ENCODE measurements at places on chromosomes 3 and 15.

- DNase-seq = peak; percentile 20
These were observed 6.6 kb upstream of the RAB11A start for GRCh38 chr15:65862682-65863081.

DNA sequence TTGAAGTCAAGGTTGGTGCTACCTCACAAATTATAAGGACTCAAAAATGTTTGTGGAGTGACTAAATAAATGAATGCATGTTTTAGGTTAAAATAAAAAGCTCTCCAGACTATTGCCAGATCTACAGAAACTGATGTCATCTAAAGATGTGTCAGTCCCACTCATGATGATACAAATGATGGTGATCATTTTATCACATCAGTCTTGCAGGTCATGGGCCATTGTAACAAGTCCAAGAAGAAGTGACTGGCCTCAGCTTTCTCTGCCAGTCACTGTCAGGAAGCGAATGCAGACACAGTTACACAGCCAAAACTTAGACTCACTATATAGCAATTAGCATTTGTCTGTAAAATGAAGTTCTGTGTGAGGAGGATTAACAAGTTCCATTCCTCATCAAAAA, 18.5 kb downstream of the ATP8B4 start:
- no peak for DNase-seq

DNA sequence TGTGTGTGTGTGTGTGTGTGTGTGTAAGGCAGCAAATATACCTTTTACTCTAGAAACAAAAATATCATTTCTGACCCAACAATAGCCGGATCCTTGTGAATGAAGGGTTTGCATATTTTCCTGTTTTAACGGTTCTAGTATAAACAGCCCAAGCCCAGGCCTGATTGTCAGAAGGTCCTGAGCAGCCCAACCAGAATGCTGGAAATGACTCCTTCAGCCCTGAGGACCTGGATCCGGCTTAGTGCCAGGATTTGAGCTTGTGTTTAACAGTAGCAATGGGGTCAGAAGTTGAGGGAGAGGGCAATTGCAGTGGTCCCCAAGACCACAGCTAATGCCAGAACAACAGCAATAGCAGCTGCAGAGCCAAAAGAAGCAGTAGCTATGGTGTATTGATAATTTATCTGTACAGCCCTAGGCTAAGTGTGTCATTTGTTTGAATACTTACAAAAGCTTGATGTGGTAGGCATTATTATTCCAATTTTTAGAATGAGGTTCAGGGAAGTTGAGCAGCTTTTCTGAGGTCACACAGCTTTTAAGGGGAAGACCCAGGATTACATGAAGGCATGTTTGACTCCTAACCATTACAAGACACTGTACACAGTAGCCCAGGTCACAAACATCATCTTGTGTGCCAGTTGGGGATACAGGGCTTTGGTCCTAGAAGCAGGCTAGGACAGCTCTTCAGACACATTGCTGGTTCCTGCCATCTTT, 12.8 kb downstream of the FOXL2 start:
- no peak for DNase-seq

GRCh38 chr15:79025201-79025600, 65.4 kb downstream of the RASGRF1 start:
- no peak for DNase-seq

DNA sequence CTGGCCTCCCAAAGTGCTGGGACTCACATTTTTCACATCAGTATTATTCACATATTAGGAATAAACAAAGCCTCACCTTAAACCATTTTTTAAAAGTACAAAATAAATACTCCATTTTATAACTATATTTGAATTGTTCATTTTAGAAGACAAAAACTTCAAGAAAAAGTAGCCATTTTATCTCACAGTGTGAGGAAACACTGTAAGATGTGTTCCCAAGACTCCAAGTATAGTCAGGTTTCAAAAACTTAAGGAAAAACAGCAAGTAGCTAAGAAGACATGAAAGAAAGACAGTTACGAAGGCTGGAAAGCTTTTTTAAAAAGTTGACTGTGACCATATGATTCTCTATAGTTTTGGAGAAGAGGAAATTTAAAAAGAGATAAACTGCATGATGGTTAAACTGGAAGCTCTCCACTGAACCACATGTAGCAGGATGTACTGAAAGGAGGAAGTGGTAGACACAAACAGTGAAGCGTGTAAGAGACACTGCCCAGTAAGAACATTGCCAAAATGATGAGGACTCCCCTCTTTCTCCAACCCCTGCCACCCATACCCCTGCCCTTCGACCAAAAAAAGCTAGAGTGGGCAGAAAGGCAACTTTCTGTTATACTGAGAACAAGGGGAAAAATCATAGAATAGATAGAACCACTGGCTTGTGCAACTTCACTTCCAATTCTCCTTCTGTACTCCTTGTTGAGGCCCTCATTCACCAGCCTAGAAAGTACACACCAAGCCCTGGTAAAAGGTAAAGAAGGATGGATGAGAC, 6.2 kb upstream of the TMF1 start:
- no peak for DNase-seq

DNA sequence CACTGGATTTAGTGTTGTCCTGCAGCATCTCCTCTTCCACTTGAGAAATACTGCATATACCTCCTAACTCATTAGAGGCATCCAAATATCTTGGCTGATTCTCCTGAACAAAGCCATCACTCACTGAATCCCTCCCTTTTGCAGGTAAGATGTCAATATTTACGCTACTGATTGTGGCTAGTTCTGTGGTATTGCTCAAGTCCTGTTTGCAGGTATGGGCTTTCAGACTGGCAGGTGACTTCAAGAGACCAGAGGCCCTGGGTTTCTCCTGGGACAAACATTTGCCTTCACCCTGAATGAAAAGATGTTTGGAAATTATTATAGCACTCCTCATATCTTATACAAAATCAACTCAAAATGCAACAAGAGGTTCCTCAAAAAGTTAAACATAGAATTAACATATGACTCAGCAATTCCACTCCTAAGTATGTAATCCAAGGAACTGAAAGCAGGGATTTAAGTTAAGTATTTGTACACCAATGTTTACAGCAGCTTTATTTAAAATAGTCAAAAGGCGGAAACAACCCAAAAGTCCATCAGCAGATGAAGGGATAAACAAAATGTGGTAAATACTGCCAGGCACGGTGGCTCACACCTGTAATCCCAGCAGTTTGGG, 18.6 kb downstream of the NEK4 start:
- DNase-seq = no peak

DNA sequence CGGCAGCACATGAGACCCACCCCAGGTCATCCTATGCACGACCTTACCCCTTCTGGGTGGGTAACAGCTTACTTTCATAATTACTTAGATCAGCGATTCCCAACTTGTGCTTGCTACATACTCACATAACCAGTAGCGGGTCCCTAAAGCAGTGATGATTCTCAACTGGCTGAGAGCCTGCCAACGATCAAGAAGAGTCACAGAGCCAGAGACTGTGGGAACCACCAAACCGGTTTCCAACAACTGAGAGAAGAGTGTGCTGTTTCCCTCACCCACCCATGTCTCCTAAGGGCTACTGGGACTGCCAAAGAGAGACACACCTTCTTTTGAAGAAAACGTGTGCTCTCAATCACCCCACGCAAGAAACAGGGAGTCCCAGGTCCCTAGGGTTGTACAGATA, 12.0 kb upstream of the XXYLT1 start:
- DNase-seq = no peak

GRCh38 chr3:34868935-34869334, 770.4 kb upstream of the ARPP21 start:
- no peak for DNase-seq

GRCh38 chr3:50003824-50004223, 63.9 kb downstream of the RBM6 start:
- no peak for DNase-seq

DNA sequence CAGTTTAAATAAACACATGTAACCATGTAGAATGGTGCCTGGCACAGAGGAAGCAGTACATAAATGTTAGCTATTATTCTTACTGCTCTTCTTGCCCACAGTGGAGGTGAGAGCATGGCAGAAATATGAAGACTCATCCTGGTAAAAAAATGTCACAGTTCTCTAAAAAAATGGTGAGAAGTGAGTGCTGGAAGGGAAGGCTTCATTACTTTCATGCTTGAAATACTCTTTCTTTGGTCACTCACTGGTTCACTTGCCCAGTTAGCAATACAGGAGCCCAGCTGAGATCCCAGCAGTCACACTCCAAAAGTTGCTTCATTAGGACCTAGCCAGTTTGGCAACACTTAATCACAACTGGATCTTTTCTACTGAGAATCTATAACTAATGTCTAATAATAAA, 1017.2 kb downstream of the TUSC7 start:
- no peak for DNase-seq

GRCh38 chr15:91854639-91854990, 1.1 kb downstream of the SLCO3A1 start:
- no peak for DNase-seq

GRCh38 chr3:67737140-67737539, 82.7 kb upstream of the SUCLG2 start:
- DNase-seq = no peak

DNA sequence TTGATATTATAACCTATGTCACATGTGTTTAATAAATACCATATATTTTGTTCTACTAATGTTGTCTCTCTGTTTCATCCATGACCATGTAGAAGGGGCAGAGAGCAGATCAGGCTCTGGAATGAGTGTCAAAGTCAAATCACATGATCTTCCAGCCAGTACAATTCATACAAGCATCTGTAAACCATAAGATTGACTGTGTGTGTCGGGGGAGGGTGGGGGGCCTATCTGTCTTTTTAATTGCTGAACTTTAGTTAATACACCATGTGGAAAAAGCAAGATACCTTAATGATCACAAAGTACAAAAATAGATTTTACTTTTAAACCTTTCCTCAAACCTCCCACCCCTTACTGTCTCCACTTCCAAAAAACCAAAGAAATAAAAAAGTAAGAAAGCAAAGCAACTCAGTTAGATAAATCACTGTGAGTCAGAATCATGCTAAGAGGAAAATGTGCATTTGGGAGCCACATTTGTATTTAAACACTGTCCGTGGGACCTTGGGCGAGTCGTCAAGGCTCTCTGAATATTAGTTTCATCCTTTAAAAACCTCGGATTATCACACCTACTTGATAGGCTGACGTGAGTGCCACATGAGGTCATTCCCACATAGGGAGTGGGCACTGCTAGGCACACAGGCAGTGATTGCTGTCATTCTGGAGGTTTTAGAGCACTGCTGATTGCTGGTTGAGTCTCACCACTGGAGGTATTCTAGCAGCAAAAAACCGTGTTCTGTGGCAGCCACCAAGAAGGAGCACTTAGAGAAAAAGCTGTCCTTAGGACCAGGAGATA, 21.0 kb upstream of the POLR2M start:
- no peak for DNase-seq

DNA sequence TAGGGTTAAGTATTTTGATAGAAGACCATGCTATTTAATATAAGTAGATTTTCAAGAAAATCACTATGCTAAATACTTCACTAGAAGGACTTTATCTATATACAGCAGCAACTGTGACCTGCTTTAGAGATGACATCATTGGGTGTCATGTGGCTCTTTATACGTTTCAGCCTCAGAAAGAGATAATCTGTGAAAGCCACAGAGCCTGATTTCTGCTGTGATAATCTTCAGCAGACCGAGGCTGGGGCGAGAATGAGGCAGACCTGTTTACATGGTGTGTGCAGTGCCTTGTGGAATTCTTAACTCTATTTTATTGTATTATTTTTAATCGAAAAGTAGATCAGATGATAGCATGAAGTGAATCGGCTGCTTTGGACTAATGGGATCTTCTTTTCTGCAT, 471.2 kb downstream of the MFSD1 start:
- DNase-seq = no peak

- DNase-seq = peak; percentile 24
These were observed 164.8 kb upstream of the RORA start for GRCh38 chr15:61393949-61394348.

DNA sequence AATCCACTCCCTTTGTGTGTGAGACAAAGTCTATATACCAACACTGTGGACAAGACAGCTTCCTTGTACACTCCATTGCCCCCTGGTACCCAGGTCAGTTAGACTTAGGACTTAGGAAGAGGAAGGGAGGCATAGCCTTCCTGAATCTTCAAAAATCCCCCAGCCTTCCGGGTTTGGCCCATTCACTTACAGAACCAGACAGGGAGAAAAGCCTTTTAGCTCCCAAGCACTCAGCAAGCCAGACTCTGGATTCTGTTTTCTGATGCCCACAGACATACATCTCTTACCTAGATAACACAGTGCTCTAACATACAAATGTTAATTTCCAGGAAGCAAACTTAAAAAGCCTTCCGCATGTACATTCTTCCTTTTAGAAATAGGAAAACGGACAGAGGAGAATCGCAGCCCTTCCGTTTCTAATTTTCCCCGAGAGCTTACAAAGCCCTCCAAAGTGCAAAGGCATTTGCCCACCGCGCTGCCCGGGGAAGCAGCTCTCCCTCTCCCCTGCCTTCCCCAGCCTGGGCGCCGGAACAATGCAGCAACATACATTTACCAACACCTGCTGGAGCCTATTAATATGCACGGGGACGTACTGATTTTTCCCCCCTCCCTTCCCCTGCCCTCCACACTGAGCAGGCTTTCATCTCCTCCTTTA, 442.0 kb downstream of the MAGI1 start:
- peak; percentile 75 for DNase-seq

GRCh38 chr3:191753196-191753595, 292.2 kb downstream of the PYDC2 start:
- DNase-seq = no peak

GRCh38 chr15:82649226-82649999, 2.2 kb upstream of the CPEB1 start:
- peak; percentile 43 for DNase-seq

DNA sequence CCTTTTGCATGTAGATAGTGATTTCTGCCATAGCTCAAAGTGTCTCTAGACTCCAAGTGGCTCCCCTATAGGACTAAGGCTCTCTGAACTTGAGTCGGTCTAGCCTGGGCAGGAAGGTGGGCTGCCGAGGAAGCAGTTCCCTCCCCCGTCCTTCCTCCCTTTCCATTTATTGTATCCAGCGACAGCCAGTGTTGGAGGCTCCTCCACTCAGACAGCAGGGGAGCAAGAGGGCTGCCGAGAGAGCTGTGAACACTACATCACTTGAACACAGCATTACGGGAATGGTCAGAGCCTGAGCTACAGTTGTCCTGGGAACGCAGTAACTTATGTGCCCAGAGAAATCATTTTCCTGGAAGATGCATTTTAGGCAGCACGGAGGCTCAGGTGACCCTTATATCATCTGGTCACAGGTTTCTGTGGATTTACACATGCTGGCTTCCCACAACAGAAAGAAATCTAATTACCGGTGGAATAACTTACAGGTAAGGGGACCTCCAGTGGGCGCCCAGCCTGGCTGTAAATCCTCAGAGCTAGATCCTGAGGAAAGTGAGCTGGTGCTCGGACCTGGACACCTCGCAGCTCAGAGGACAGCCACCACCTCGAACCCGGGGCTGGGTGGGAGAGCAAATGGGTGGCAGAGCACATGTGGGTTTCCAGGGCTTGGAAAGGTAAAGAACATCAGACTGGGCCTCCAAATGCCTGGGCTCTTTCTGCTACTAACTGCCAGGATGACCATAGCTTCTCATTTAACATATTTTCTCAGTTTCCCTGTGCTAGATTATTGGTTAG, 197.1 kb downstream of the UACA start:
- DNase-seq = no peak

- peak; percentile 88 for DNase-seq
These were observed 13.1 kb downstream of the FBXL22 start for GRCh38 chr15:63610209-63610841.
